Cardiac ventricle fibroblast (primary cell): ENCODE measurements at places on chromosomes 3 and 15. TPM values are rescaled to one million over a fixed set of nuclear protein-coding genes. Genes with fewer than 3 reads are reported as not detected.

ZNF609 gene
- 15.5 and 16.3 TPM in 2 replicates for total RNA-seq

CYP11A1 gene
- total RNA-seq = 0.81 and 1.7 TPM in 2 replicates

CPLX3 gene
- not detected in 2 replicates for total RNA-seq

PLSCR5 gene
- total RNA-seq = not detected in 2 replicates

DUOXA2 gene
- not detected in 2 replicates for total RNA-seq

SYNPR gene
- total RNA-seq = not detected in 2 replicates

SENP7 gene
- total RNA-seq = 5.4 and 11.0 TPM in 2 replicates

ST8SIA2 gene
- not detected in 2 replicates for total RNA-seq

CASR gene
- not detected in 2 replicates for total RNA-seq

IGSF10 gene
- 11.6 and 14.9 TPM in 2 replicates for total RNA-seq

FBXO40 gene
- not detected in 2 replicates for total RNA-seq

CAPN7 gene
- total RNA-seq = 21.6 and 24.7 TPM in 2 replicates

LRRIQ4 gene
- not detected in 2 replicates for total RNA-seq

SI gene
- not detected in 2 replicates for total RNA-seq

TJP1 gene
- 27.7 and 28.8 TPM in 2 replicates for total RNA-seq

PATL2 gene
- total RNA-seq = 0.10 and 0.12 TPM in 2 replicates

DUOXA1 gene
- total RNA-seq = not detected in 2 replicates

KNL1 gene
- total RNA-seq = 1.1 and 1.2 TPM in 2 replicates

NSMCE3 gene
- 11.5 and 12.4 TPM in 2 replicates for total RNA-seq

SLC6A20 gene
- total RNA-seq = not detected in 2 replicates

SUCNR1 gene
- total RNA-seq = not detected in 2 replicates

ETV5 gene
- total RNA-seq = 11.2 and 15.7 TPM in 2 replicates

CCR8 gene
- total RNA-seq = not detected in 2 replicates

DLL4 gene
- total RNA-seq = 3.1 and 3.3 TPM in 2 replicates

GOLGA6D gene
- not detected in 2 replicates for total RNA-seq

HHATL gene
- total RNA-seq = not detected in 2 replicates

MYLK gene
- 2.8 and 5.9 TPM in 2 replicates for total RNA-seq

GOLGA8H gene
- 0.15 and 0.81 TPM in 2 replicates for total RNA-seq

TRAT1 gene
- total RNA-seq = not detected in 2 replicates

CYP8B1 gene
- not detected in 2 replicates for total RNA-seq

CHRFAM7A gene
- total RNA-seq = 0.54 and 1.4 TPM in 2 replicates

NR1D2 gene
- total RNA-seq = 11.9 and 13.6 TPM in 2 replicates

FEM1B gene
- 17.7 and 23.5 TPM in 2 replicates for total RNA-seq

IQCF5 gene
- not detected in 2 replicates for total RNA-seq

ASB14 gene
- not detected in 2 replicates for total RNA-seq

GABRA5 gene
- not detected in 2 replicates for total RNA-seq

KLHL40 gene
- total RNA-seq = not detected in 2 replicates

PLSCR2 gene
- not detected in 2 replicates for total RNA-seq

VWA5B2 gene
- 0.05 and 0.06 TPM in 2 replicates for total RNA-seq

GOLGA8T gene
- total RNA-seq = not detected in 2 replicates

PRRT3 gene
- total RNA-seq = 8.4 and 9.7 TPM in 2 replicates

FAM174B gene
- 2.8 and 5.7 TPM in 2 replicates for total RNA-seq

STRIT1 gene
- total RNA-seq = not detected in 2 replicates

ESYT3 gene
- 0.44 TPM in 1 of 2 replicates, not detected in the other for total RNA-seq

DCBLD2 gene
- 59.1 and 62.5 TPM in 2 replicates for total RNA-seq

IL5RA gene
- total RNA-seq = not detected in 2 replicates

SERPINI2 gene
- not detected in 2 replicates for total RNA-seq

KCNMB2 gene
- total RNA-seq = not detected in 2 replicates

ATP2B2 gene
- not detected in 2 replicates for total RNA-seq

ZDHHC23 gene
- 0.56 and 1.1 TPM in 2 replicates for total RNA-seq

SPTBN5 gene
- total RNA-seq = under 0.01 and 0.10 TPM in 2 replicates

MORC1 gene
- total RNA-seq = not detected in 2 replicates

CACNA1D gene
- total RNA-seq = 0.56 and 0.98 TPM in 2 replicates
